Thyroid gland (tissue), 4 donors: ENCODE measurements at places on chromosomes 2 and 18. TPM values are rescaled to one million over a fixed set of nuclear protein-coding genes. Genes with fewer than 3 reads are reported as not detected.

GRCh38 chr2:231568785-231569435 is 23.8 kb upstream of the TEX44 start:
- no peak overlapping the region for H3K27ac ChIP-seq
- no peaks in the 10 kb centered on the region for H3K4me1 ChIP-seq
- no peak for DNase-seq
- no peaks in the 10 kb centered on the region for H3K27me3 ChIP-seq

GRCh38 chr2:152875701-152876695 is 157.6 kb downstream of the ARL6IP6 start:
- H3K4me3 ChIP-seq: no peak overlapping the region
- H3K27me3 ChIP-seq: no peaks in the 10 kb centered on the region
- H3K36me3 ChIP-seq: no peaks in the 10 kb centered on the region

DNA sequence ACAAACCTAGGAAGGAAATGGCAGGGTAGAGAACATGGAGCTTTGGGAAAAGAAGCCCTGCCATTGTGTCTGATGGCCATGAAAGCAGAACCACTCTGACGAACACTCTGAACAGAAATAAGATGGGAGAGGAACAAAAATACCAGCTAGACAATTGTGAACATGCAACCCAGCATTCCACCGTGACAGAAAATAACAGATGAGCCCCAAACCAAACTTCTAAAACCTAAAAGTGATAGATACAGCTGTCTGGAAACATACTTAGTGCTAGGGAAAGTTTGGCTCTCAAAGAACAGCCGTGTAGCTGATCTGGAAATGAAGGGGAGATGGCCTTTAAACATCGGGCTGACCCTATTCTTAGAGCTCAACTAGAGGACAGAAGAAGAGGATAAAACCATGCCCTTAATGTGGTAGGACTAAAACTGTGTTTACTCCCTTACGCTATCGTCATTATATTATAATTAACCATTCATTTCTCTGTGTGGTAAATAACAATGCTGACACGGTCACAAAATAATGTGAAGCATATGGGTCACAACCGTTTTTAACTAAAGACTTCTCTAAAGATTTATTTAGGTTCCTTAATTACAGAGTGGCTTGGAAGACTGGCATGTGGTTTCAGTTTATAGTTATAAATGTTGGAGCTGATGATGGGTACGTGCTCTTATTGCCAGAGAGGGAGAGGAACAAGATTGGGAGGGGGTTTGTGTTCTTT is 80.6 kb downstream of the MYO1B start:
- H3K27me3 ChIP-seq: no peaks in the 10 kb centered on the region
- no peak overlapping the region for H3K4me3 ChIP-seq
- H3K36me3 ChIP-seq: no peaks in the 10 kb centered on the region

DNA sequence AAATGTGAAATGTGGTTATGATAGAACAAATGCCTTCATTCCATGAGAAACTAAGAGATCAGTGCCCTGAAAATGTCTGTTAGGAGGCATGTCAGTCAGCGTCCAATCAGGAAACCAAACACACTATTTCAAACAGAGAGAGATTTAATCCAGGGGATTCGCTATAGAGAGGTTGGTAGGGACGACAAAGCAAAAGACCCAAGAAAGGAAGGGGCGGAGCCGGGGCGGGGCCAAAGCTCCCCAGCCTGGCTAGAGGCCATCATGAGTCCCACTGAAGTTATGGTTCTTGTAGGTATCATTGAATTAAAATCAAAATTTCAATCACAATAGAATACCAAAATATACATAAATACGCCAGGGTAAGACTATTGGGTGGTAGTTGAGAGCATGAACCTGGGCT is 32.9 kb upstream of the RNF149 start:
- no peak for DNase-seq
- H3K27ac ChIP-seq: no peak overlapping the region
- H3K4me1 ChIP-seq: no peaks in the 10 kb centered on the region
- no peaks in the 10 kb centered on the region for H3K27me3 ChIP-seq
- H3K4me3 ChIP-seq: no peak overlapping the region

DNA sequence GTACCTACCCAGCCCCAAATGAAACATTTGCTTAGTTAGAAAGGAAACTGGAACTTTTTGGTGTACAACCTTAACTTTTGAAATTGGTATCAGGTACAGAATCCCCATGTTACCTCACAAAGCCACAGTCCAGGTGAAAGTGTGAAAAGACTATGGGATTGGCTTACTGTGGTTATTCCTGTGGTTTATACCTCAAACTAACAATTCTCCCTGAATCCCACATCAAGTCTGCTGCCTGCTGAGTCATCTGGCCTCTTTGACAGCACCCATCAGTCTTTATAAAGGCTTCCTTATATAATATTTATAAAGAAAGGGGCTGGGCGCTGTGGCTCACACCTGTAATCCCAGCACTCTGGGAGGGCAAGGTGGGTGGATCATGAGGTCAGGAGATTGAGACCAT is 164.6 kb downstream of the TMEM247 start:
- no peaks in the 10 kb centered on the region for H3K36me3 ChIP-seq
- no peak overlapping the region for H3K27ac ChIP-seq
- no peaks in the 10 kb centered on the region for H3K4me1 ChIP-seq
- DNase-seq: no peak
- no peak overlapping the region for H3K4me3 ChIP-seq

DNA sequence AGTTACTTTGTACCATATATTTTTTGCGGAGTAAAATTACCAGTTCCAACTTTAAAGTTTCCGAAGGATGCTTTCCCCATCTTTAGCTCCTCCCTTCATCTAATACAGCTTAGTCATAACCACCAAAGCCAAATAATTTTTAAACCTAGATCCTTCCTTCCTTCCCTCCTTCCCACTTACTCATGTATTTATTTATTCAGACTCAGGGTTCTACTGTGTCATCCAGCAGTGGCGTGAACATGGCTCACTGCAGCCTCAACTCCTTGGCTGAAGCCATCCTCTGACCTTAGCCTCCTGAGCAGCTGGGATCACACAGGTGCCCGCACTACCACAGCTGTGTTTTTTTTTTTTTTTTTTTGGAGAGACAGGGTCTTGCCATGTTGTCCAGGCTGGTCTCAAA is 4.4 kb downstream of the LPIN2 start:
- no peak overlapping the region for H3K4me3 ChIP-seq
- no peaks in the 10 kb centered on the region for H3K27me3 ChIP-seq
- no peak for DNase-seq

DNA sequence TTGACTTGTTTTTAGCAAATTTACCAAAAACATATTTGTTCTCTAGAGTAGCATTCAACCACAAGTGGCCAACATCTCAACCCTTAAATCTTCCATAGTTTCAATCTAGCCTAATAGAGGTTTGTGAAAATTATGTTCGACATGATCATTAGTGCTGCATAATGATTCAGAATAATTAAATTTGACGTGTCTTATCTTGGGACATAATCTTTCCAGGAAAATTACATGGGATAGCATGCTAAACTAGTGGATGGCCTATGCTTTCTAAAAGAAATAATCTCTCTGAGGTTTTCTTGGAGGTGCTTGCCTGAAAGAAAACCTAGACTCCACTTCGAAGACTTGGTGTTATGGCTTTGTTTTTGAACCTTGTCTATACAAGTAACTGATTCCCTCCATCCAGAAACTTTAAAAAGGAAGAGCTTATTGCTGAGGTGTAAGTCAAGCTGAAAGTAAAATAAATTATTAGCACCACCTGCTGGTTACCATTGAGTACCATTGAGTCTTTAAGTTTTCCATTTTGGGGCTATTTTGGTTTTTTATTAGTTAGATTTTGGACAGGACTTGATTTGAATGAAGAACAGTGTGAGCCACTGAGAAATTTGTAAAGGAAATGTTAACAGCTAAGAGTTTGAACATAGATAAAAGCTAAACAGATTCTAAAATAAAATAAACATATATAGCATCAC is 32.7 kb downstream of the COX7A2L start:
- no peak overlapping the region for H3K4me3 ChIP-seq
- H3K27ac ChIP-seq: no peak overlapping the region
- no peaks in the 10 kb centered on the region for H3K27me3 ChIP-seq

DNA sequence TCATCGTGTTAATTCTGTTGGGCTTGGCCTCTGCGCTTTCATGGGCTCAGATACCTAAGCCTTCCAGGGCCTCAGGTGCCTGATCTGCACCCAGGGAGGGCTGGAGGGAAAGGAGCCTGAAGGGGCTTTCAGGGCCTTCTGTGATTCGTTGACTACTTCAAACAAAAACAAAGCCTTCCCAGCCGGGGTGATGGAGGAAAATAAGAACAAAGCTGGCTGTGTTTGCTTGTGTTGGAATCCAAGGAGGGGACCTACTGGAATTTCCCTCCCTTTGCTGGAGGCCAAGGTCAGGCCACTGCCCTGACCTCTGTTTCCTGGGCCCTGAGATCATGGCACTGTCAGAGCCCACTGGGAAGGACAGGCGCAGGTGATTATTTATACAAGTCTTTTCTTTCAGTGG is 135.3 kb downstream of the KLHL29 start:
- no peak overlapping the region for H3K4me3 ChIP-seq
- H3K36me3 ChIP-seq: no peaks in the 10 kb centered on the region
- no peak for DNase-seq
- H3K4me1 ChIP-seq: peaks cover 19% of the 10 kb centered on the region

- peaks cover 8% of the 10 kb centered on the region for H3K4me1 ChIP-seq
- no peak overlapping the region for H3K4me3 ChIP-seq
- H3K27me3 ChIP-seq: no peaks in the 10 kb centered on the region
- no peaks in the 10 kb centered on the region for H3K36me3 ChIP-seq
Observed at GRCh38 chr2:45282646-45283045, 273.4 kb upstream of the SIX2 start.

DNA sequence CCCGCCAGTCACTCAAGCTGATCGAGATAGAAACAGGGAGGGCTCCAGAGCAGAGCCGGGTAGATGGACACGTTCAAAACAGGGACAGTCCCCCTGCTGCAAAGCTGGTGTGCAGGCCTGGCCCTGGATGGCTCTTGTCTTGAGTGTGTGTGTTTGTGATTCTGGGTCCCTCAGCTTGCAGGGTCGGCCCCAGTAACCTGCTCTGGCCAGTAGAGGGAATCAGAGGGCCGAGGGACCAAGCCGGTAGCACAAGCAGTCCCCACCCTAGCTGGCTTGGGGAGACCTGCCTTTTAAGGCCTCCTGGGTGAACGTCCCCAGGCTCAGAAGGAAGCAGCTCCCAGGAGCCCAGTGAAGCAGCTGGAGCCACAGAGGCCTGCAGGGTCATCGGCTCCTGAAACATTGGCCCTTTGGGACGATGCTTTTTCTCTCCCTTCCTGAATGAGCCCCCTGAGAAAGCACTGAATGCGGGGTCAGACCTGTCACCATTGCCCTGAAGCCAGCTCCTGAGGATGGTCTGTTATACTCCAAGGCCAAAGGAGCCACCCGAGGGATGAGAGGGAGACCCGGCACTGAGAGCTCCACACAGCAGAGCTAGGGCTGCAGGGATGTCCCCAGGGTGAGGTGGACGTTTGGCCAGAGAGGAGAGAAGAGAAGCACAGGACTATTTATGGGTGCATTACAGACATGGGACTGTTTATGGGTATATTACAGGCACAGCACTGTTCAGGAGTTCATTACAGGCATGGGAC is 15.4 kb upstream of the MLPH start:
- H3K27ac ChIP-seq: no peak overlapping the region
- H3K27me3 ChIP-seq: no peaks in the 10 kb centered on the region
- H3K36me3 ChIP-seq: no peaks in the 10 kb centered on the region
- peaks cover 6% of the 10 kb centered on the region for H3K4me1 ChIP-seq
- peak; percentile 43 for DNase-seq

DNA sequence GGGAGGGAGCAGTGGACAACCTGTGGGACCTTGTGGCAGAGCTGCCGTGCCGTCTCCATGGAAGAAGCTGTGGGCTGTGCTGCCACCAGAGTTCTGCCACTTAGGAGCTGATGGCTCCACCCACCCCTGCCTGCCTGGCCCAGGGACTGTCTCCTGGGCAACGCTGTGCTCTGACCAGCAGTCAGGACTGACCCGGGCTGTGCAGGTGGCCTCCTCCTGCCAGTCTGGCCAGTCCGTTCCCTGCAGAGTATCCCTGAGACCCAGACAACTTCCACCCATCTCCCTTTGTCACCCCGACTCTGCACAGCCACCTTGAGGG is 12.8 kb downstream of the ASIC4 start:
- peaks cover 18% of the 10 kb centered on the region for H3K27me3 ChIP-seq
- peaks cover 10% of the 10 kb centered on the region for H3K4me1 ChIP-seq
- no peaks in the 10 kb centered on the region for H3K36me3 ChIP-seq
- DNase-seq: peak; percentile 59
- H3K4me3 ChIP-seq: no peak overlapping the region

GRCh38 chr18:66209656-66210055 is 394.2 kb downstream of the CDH19 start:
- H3K4me3 ChIP-seq: no peak overlapping the region
- no peaks in the 10 kb centered on the region for H3K4me1 ChIP-seq
- H3K27ac ChIP-seq: no peak overlapping the region
- DNase-seq: no peak
- H3K36me3 ChIP-seq: no peaks in the 10 kb centered on the region

DNA sequence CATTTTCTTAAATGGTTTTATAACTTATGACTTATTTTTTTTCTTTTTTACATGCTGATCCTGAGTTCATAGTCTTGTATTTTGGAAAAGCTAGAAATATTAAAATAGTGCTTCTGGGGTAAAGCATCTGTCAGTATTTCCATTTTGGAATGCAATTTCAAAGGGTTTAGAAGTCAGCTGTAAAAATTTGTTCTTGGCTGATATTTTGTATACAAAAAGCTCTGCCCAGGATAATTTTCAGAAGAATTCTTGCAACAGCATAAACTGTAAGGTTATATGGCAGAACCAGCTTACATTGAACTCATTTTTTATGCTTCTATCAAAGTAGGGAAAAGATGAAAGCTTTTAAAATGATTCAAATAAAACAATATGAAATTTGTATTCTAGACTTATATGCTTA is 97.4 kb downstream of the DIS3L2 start:
- no peaks in the 10 kb centered on the region for H3K36me3 ChIP-seq
- no peak for DNase-seq
- H3K4me1 ChIP-seq: no peaks in the 10 kb centered on the region
- H3K4me3 ChIP-seq: no peak overlapping the region

GRCh38 chr2:219916726-219917440 is 289.5 kb downstream of the SLC4A3 start:
- H3K4me3 ChIP-seq: no peak overlapping the region
- H3K27me3 ChIP-seq: no peaks in the 10 kb centered on the region
- H3K27ac ChIP-seq: no peak overlapping the region
- no peaks in the 10 kb centered on the region for H3K4me1 ChIP-seq

GRCh38 chr18:5145168-5145825 is 51.8 kb downstream of the AKAIN1 start:
- H3K36me3 ChIP-seq: no peaks in the 10 kb centered on the region
- H3K27me3 ChIP-seq: no peaks in the 10 kb centered on the region
- H3K4me1 ChIP-seq: no peaks in the 10 kb centered on the region
- H3K4me3 ChIP-seq: no peak overlapping the region

DNA sequence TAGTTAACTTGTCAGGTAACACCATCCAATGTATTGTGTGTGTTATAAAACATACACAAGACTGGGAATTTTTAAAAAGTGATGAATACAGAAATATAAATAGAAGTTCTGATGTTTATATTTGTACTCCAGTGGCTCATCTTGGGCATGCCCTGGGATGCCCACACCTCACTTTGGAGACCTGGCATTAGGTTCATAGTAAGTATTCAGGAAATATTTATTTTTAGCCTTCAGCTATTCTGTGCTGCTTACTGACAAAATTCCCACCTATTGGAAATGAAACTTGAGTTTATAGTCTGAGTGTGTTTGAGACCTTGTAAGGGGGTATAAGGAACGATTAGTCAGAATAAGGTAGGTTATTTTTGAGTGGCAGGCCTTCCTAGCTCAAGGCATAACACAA is 67.5 kb downstream of the MYO1B start:
- no peaks in the 10 kb centered on the region for H3K36me3 ChIP-seq
- no peaks in the 10 kb centered on the region for H3K27me3 ChIP-seq
- H3K27ac ChIP-seq: no peak overlapping the region
- DNase-seq: no peak
- H3K4me1 ChIP-seq: no peaks in the 10 kb centered on the region

FEV gene
- not detected for total RNA-seq

HDAC4 gene
- 40.7 TPM for total RNA-seq

TDRD15 gene
- under 0.01 TPM for total RNA-seq
